ENCODE measurements at places on chromosomes 16 and 17.

- peaks cover 3% of the 10 kb centered on the region for H3K27me3 ChIP-seq
- no peak for ATAC-seq
- peaks cover 8% of the 10 kb centered on the region for H3K4me1 ChIP-seq
- H3K4me3 ChIP-seq = no peak overlapping the region
Measured at GRCh38 chr16:14350626-14351025, 279.4 kb downstream of the PARN start.

DNA sequence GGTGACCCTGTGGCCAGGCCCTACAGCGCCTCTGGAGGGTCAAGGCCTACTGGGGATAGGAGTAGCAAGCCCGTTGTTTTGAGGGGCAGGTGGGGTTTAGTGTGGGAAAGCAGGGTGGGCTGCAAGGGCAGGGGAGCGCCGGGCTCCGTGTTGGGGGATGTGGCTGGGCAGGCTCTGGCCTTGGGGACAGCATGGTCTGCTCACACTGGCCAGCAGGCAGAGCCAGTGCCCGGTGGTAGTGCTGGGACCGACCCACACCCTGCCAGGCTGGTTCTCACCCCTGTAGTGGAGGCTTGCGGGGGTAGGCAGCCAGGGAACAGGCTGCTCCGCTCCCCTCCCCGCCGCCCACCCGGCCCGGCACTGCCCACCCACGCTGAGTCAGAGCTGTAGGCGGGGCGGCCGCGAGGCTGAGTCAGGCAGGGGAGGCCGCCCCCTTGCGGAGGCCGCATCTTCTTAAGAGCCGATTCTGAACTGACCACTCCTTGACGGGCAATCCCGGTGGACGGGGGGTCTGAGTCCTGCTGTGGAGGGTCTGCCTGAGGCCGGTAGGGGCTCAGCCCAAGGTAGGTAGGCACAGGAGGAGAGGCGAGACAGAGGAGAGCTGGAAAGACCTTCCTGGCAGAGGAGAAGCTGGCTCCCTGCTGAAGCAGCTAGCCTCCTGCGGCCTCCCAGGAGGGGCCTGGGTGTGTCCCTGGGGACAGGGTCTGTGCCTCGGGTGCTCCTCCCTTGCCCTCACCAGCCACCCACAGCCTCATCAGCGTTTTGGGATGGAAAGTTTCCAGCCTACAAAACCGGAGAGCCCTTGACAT is 62.4 kb downstream of the BAIAP2 start:
- peak overlapping the region; percentile 68 for H3K4me3 ChIP-seq

- H3K36me3 ChIP-seq = no peaks in the 10 kb centered on the region
- ATAC-seq = no peak
- no peak overlapping the region for H3K27ac ChIP-seq
- H3K4me3 ChIP-seq = peak overlapping the region; percentile 45
Measured at GRCh38 chr17:82696916-82697807, 1.3 kb downstream of the RAB40B start.

- H3K27me3 ChIP-seq = no peaks in the 10 kb centered on the region
- no peak overlapping the region for H3K4me3 ChIP-seq
- no peak overlapping the region for H3K27ac ChIP-seq
- no peak for ATAC-seq
- H3K36me3 ChIP-seq = peaks cover 20% of the 10 kb centered on the region
Measured at GRCh38 chr17:55770196-55770870, 19.5 kb downstream of the PCTP start.

DNA sequence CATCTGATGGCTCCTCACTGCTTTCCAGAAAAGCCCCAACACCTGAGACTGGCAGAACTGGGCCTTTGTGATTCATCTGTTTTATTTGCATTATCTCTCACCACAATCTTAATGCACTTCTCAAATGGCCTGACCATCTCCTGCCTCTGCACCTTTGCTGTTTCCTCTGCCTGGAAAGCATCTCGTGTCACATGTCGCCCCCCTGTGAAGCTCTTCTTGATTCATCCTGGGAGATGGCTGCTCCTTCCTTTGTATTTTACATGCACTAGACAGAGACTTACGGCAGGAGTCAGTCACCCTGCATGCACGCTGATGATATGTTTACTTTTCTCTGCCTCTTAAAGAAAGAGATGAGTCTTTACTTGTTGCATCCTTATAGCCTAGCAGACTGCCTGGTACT is 30.0 kb downstream of the HNF1B start:
- no peaks in the 10 kb centered on the region for H3K36me3 ChIP-seq
- H3K27ac ChIP-seq = no peak overlapping the region
- no peak for ATAC-seq
- no peak overlapping the region for H3K4me3 ChIP-seq
- H3K27me3 ChIP-seq = peaks cover 35% of the 10 kb centered on the region

DNA sequence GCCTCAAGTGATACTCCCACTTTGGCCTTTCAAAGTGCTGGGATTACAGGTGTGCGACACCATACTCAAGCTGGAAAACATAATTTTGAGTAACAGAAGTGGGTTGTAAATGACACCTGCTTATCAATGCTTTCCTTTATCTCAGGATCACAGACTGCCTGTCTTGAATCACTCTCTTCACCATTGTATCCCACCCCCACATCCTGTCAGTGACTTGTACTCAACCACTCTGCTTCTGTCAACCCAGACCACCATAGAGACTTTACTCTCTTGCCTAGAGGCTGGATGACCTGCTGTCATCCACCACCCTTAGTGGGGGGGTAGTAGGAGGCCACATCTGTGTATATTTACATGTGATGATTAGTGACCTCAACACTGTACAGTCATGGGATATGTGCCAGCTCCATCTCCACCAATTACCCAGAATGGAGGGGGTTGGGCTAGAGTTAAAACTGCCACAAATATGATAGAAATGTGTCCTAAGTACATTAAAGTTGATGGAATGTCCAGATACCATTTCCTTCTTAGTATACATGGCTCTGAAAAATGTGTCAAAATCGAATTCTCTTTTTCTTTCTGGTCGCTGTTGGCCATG is 338.7 kb downstream of the GRIN2A start:
- no peaks in the 10 kb centered on the region for H3K27me3 ChIP-seq
- H3K4me1 ChIP-seq = no peaks in the 10 kb centered on the region
- no peak overlapping the region for H3K27ac ChIP-seq
- H3K4me3 ChIP-seq = no peak overlapping the region

DNA sequence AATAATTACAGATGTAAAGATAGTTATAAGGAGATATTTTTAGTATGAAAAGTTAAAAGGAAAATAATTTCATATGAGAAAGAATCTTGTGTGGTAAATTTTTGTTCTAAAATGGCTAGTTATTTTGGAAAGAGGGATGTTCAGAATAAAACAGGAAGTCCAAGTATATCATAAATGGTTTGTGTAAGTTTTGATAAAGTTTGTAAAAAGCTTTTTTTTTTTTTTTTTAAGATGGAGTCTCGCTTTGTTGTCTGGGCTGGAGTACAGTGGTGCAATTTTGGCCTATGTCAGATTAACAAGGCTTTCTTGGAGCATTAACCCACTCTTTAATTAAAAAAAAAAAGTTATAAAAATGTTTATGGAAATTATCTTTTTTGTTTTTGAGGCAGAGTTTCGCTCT is 8.2 kb upstream of the CDK10 start:
- no peak overlapping the region for H3K4me3 ChIP-seq
- ATAC-seq = no peak
- no peaks in the 10 kb centered on the region for H3K27me3 ChIP-seq
- no peak overlapping the region for H3K27ac ChIP-seq
- no peaks in the 10 kb centered on the region for H3K4me1 ChIP-seq

DNA sequence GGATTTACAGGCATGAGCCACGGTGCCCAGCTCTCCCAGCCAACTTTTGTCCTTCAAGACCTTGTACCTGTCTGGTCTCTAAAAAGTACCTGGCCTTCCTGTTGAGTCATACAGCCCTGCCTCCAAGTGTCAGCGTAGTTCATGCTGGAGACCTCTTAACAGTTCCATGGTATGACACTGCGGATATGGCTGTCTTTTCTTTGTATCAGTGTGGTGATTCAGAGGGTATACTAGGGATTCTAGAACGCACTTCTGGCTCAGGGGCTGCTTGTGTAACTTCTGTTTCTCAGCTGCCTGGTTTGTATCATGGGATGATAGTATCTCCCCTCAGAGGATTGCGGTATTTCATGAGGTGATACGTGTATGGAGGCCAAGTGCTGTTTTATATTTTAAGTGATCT is 2.0 kb upstream of the TMEM11 start:
- peaks cover 14% of the 10 kb centered on the region for H3K36me3 ChIP-seq
- peak overlapping the region; percentile 92 for H3K27ac ChIP-seq
- ATAC-seq = no peak
- H3K27me3 ChIP-seq = no peaks in the 10 kb centered on the region
- H3K4me1 ChIP-seq = peaks cover 14% of the 10 kb centered on the region
- peak overlapping the region; percentile 87 for H3K4me3 ChIP-seq

GRCh38 chr17:8698162-8698971 is 46.3 kb downstream of the CCDC42 start:
- peaks cover 8% of the 10 kb centered on the region for H3K4me1 ChIP-seq
- no peak for ATAC-seq
- H3K27ac ChIP-seq = no peak overlapping the region
- peaks cover 35% of the 10 kb centered on the region for H3K27me3 ChIP-seq
- H3K36me3 ChIP-seq = no peaks in the 10 kb centered on the region

DNA sequence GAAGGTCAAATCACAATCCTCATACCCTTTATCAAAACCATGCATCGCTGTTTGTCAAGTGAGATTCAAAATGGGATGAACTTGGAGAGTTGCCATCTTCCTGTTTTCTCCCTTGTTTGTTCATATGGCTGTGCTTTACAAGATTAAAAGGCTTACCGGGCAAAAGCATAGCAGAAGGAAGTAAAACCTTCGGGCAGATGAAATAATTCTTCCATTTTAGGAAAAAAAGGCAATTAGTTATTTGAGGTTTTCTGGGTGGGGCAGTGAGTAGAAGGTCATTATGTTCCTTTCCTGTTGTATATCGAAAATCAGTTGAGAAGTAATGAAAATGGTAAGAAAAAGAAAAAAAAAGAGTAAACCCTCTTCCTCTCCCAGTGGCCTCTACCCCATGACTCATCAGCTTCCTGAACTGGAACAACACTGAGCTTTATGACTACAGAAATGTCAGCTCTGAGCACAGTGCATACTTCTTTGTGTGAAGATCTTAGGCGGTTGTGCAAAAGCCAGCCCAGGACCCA is 369.2 kb downstream of the CDH13 start:
- peak; percentile 89 for ATAC-seq
- no peaks in the 10 kb centered on the region for H3K36me3 ChIP-seq
- H3K27me3 ChIP-seq = no peaks in the 10 kb centered on the region
- no peak overlapping the region for H3K27ac ChIP-seq
- H3K4me1 ChIP-seq = no peaks in the 10 kb centered on the region
- no peak overlapping the region for H3K4me3 ChIP-seq

GRCh38 chr16:85645021-85645589 is 32.0 kb downstream of the GSE1 start:
- no peaks in the 10 kb centered on the region for H3K27me3 ChIP-seq
- H3K27ac ChIP-seq = no peak overlapping the region
- ATAC-seq = no peak
- H3K36me3 ChIP-seq = no peaks in the 10 kb centered on the region
- H3K4me1 ChIP-seq = peaks cover 6% of the 10 kb centered on the region

GRCh38 chr16:23803591-23804123 is 32.1 kb upstream of the PRKCB start:
- H3K27me3 ChIP-seq = no peaks in the 10 kb centered on the region
- H3K4me3 ChIP-seq = peak overlapping the region; percentile 55
- peak overlapping the region; percentile 1 for H3K27ac ChIP-seq
- ATAC-seq = peak; percentile 94

GRCh38 chr16:85564277-85565051 is 48.7 kb upstream of the GSE1 start:
- peaks cover 11% of the 10 kb centered on the region for H3K4me1 ChIP-seq
- H3K36me3 ChIP-seq = no peaks in the 10 kb centered on the region
- peak overlapping the region; percentile 4 for H3K4me3 ChIP-seq
- H3K27me3 ChIP-seq = no peaks in the 10 kb centered on the region
- H3K27ac ChIP-seq = peak overlapping the region; percentile 6

- no peaks in the 10 kb centered on the region for H3K36me3 ChIP-seq
- H3K4me3 ChIP-seq = no peak overlapping the region
- H3K27me3 ChIP-seq = no peaks in the 10 kb centered on the region
- no peak for ATAC-seq
- H3K27ac ChIP-seq = no peak overlapping the region
- H3K4me1 ChIP-seq = no peaks in the 10 kb centered on the region
Measured at GRCh38 chr17:67700037-67700724, 17.6 kb upstream of the NOL11 start.

GRCh38 chr16:19329932-19330331 is 44.4 kb downstream of the CLEC19A start:
- no peak for ATAC-seq
- peaks cover 4% of the 10 kb centered on the region for H3K27me3 ChIP-seq
- no peaks in the 10 kb centered on the region for H3K4me1 ChIP-seq
- no peak overlapping the region for H3K27ac ChIP-seq
- H3K36me3 ChIP-seq = no peaks in the 10 kb centered on the region

GRCh38 chr17:35666967-35667532 is 64.4 kb upstream of the RASL10B start:
- H3K27ac ChIP-seq = peak overlapping the region; percentile 61
- H3K4me3 ChIP-seq = no peak overlapping the region
- peaks cover 6% of the 10 kb centered on the region for H3K4me1 ChIP-seq
- no peaks in the 10 kb centered on the region for H3K27me3 ChIP-seq

- no peak overlapping the region for H3K4me3 ChIP-seq
- no peaks in the 10 kb centered on the region for H3K4me1 ChIP-seq
- ATAC-seq = no peak
- H3K36me3 ChIP-seq = no peaks in the 10 kb centered on the region
- H3K27me3 ChIP-seq = peaks cover 5% of the 10 kb centered on the region
Measured at GRCh38 chr17:69093279-69093789, 32.6 kb upstream of the ABCA9 start.

GRCh38 chr16:75534560-75535205 is 1.2 kb downstream of the CHST5 start:
- H3K27ac ChIP-seq = no peak overlapping the region
- H3K36me3 ChIP-seq = no peaks in the 10 kb centered on the region
- no peak overlapping the region for H3K4me3 ChIP-seq
- no peak for ATAC-seq

- H3K27ac ChIP-seq = no peak overlapping the region
- H3K27me3 ChIP-seq = no peaks in the 10 kb centered on the region
- no peak for ATAC-seq
Measured at GRCh38 chr16:78549366-78549765, 449.9 kb downstream of the WWOX start.

GRCh38 chr16:83306961-83307593 is 500.7 kb upstream of the HSBP1 start:
- H3K36me3 ChIP-seq = no peaks in the 10 kb centered on the region
- H3K27me3 ChIP-seq = peaks cover 31% of the 10 kb centered on the region
- H3K4me3 ChIP-seq = no peak overlapping the region
- no peak overlapping the region for H3K27ac ChIP-seq

- H3K36me3 ChIP-seq = no peaks in the 10 kb centered on the region
- H3K4me1 ChIP-seq = no peaks in the 10 kb centered on the region
- ATAC-seq = peak; percentile 80
- no peak overlapping the region for H3K4me3 ChIP-seq
- peaks cover 8% of the 10 kb centered on the region for H3K27me3 ChIP-seq
Measured at GRCh38 chr17:31433091-31433790, 41.8 kb downstream of the RAB11FIP4 start.

- no peak overlapping the region for H3K27ac ChIP-seq
- no peaks in the 10 kb centered on the region for H3K27me3 ChIP-seq
- H3K36me3 ChIP-seq = peaks cover 14% of the 10 kb centered on the region
- H3K4me1 ChIP-seq = peaks cover 61% of the 10 kb centered on the region
- no peak for ATAC-seq
- H3K4me3 ChIP-seq = no peak overlapping the region
Measured at GRCh38 chr17:17963066-17963465, 9.1 kb downstream of the TOM1L2 start.

GRCh38 chr16:66265556-66266141 is 100.8 kb upstream of the CDH5 start:
- peaks cover 30% of the 10 kb centered on the region for H3K27me3 ChIP-seq
- H3K36me3 ChIP-seq = no peaks in the 10 kb centered on the region
- H3K4me3 ChIP-seq = no peak overlapping the region
- no peaks in the 10 kb centered on the region for H3K4me1 ChIP-seq
- ATAC-seq = no peak

- peaks cover 24% of the 10 kb centered on the region for H3K4me1 ChIP-seq
- peak overlapping the region; percentile 50 for H3K27ac ChIP-seq
- peaks cover 89% of the 10 kb centered on the region for H3K36me3 ChIP-seq
- H3K4me3 ChIP-seq = peak overlapping the region; percentile 81
Measured at GRCh38 chr17:51261024-51261963, 948 bp downstream of the UTP18 start.
